ENCODE measurements at places on chromosomes 6 and 20.

DNA sequence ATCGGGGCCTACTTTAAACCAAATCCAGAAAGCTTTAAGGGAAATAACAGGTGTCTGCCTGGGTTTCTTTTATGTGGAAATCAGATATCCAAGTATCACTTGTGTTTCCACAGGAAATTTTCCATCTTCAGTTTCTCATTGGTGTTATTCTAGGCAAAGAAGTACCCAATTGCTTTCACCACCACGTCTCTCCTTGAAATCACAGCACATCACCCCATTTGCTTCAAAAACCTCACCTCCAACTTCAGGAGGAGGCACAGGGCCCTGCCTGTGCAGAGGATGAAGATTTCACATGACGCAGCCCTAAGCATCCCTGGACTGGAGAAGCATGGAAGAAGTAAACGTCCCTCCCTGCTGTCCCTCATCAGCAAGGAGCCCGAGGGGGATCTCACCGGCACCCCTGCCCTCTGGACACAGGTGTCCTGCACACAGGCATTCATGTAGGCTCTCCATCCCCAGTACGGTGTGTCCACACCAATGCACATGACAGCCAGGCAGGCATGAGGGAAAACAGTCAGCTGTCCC, 182.3 kb downstream of the TBXT start:
- DNase-seq = no peak

DNA sequence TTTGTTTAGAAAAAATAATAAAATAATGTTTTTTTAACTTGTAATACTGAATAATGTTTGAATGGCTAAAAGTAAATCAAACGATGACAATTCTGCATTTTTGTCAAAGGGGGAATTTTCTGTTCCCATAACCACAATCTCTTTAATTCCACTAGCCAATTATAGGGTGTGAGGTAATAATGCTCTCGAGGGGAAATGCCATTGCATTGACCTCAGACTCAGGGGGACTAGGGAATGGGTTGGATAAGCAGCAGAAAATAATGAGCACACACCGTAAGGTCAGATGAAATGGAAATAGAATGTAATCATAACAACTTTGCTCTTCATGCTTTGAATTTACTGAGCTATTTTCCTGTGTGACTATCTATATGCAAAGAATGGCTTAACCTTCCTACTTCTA, 584.7 kb downstream of the RFPL4B start:
- no peak for DNase-seq

- no peak for DNase-seq
Observed at GRCh38 chr6:119482850-119483285, 133.3 kb upstream of the MAN1A1 start.

GRCh38 chr6:50998905-50999304, 180.2 kb downstream of the TFAP2B start:
- no peak for DNase-seq

DNA sequence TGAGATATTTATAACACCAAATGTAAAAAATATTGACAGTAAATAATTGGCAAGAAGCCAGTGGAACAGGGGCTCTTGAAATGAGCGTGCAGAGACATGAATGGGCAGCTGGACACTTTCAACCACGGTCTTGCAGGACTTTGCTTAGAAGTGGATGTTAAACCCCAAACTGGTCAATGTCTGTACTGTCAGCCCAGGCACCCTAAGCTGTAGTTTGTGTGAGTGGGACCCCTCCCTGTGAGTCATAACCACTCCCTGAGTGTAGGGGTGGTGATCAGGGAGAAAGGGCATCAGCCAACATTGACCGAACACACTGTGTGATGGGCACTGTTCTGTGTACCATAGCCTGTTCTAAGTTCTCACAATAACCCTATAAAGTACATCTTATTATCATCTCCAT, 108.6 kb downstream of the FIG4 start:
- DNase-seq = no peak

DNA sequence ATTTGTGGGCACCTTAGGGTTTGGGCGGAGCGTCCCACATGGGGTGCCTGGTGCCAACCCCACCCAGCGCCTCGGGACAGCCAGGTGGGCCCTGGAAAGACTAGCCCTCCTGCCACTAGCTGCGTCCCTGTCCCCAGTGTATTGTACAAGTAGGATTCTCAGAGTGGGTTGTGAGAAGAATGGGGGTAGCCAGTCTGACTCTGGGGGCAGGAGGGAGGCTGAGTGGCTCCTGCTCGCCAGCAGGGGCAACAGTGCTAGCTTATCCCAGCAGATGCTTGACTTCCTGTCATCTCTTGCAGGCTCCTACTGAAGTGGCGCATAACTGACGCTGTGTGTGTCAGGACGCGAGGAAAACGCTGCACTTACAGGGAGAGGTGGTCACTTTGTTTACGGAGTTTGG, 9.3 kb downstream of the PSMA7 start:
- no peak for DNase-seq

- DNase-seq = no peak
Observed at GRCh38 chr20:25339608-25340007, 51.0 kb downstream of the ABHD12 start.

GRCh38 chr6:32968867-32969684, 682 bp downstream of the BRD2 start:
- DNase-seq = peak; percentile 33

DNA sequence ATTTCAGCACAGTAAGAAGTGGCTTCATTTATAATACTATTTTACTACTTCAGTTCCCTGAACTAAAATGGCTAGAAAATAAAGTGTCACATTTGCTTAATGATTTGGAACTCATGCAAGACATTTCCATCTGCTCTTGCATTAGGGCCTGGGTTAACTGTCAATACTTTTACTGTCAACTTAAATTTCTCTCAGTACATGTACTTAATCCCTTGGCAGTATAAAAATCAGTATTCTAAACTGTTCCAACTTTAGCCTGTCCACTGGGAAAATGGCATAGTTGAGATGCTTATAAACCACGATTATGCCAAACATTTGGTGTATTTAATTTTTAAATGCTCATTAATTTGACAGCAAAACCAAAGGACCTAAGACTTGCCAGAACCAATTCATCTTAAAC, 154.5 kb downstream of the ASCC3 start:
- DNase-seq = no peak

DNA sequence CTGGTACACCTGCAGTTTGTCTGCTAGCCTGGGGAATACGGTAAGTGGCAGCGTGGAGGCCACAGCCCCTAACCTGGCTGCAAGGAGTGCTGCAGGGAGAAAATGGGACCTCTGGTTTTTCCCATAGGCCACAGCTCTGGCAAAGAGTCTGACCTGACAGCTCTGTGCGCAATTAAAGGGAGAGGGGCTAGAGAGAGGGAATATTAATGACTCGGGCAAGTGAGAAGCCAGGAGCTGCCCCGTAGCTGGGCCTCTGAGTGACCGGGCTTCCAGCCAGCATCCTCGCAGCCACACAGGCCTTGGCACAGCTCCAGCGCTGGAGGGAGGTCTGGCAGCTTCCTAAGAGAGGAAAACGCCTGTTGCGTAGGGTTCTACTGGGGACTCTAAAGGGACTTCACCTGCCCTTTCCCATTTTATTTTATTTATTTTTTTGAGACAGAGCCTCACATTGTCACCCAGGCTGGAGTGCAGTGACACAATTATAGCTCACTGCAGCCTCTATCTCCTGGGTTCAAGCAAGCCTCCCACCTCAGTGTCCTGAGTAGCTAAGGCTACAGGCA, 18.2 kb upstream of the OCSTAMP start:
- no peak for DNase-seq

GRCh38 chr6:89680551-89680950, 42.0 kb upstream of the LYRM2 start:
- no peak for DNase-seq

DNA sequence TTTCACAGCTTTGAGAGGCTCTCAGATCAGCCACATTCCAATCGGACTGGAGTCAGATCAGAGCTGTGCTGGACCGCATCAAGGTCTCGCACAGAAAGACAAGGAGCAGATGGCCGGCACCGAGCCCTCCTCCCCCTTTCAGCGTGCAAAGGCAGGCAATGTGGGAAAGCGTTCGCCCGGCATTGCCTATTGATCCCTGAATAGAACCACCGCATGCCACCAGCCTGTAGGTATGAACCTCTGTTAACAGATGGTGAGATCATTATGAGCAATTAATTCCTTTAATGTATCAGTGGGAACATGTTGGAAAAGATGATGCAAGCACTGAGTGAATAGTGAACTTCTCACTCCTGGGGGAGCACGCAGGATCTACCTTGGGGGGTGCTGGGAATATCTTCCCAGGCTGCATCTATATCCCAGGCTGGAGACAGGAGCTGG, 117.5 kb upstream of the ID4 start:
- no peak for DNase-seq

GRCh38 chr6:131398176-131398575, 174.8 kb upstream of the ARG1 start:
- DNase-seq = no peak

DNA sequence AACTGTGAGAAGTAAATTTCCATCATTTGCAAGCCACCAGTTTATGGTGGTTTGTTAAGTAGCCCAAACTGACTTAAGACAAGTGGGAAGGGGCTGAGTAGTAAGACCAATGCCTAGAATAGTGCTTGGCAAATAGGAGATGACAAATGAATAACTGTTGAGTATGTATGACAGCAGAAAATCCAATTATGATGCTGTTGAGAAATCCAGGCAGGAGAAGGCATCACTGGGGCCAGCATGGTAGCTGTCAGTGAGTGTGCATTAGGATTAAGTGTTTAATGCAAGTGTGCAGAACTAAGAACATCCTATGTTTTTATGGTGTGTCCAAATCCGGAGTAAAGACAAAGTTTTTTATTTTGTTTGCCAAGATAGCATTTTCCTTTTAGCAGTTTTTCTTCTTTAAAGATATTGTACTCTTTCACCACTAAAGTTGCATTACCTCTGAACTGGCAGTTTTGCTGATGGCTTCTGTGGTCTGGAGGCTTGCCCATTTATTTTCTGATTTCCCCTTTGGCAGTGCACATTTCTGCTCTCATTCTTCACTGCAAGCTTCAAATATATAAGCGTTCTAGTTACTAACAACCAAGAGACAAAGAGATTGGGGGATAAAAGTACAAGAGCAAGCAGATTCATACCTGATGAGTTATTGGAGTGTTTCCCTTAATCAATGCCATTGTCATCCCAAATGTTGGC, 289.7 kb downstream of the KCNQ5 start:
- DNase-seq = no peak

GRCh38 chr6:63672582-63673129, 37.1 kb downstream of the PHF3 start:
- no peak for DNase-seq

DNA sequence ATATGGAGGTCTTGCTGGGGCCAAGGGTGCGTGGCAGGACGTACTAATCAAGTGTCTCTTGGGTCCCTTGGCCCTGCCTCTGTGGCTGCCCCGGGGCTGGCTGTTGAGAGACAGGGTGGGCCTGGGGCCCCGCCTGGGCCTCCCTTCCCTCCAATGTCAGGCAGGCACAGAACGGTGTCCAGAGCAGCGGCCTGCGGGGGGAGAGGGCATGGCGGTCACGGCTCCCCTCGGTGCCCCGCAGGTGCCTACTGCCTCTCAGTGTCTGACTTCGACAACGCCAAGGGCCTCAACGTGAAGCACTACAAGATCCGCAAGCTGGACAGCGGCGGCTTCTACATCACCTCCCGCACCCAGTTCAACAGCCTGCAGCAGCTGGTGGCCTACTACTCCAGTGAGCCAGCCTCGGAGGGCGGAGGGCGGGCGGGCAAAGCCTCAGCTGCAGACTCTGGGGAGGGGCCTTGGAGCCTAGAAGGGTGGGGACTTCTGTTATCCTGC, 50.0 kb downstream of the SRC start:
- DNase-seq = no peak

DNA sequence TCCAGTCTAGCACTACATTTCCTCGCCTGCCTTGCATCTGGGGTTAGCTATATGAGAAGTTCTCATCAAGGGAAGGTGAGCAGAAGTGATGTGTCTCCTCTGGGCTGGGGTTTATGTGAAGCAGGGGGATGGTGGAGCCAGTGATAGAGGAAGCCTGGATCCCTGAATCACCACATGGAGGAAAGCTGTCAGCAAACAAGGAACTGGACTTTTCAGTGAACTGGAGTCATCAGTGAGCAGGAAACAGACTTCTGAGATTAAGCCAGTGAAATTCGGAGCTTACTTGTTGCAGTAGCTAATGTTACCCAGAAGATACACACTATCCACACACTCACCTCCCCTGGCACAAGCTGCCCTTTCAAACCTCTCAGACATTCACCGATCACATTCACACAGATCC, 13.4 kb upstream of the TOX2 start:
- no peak for DNase-seq

GRCh38 chr20:2658414-2659354, 5.3 kb downstream of the IDH3B start:
- no peak for DNase-seq

GRCh38 chr20:25469558-25469957, 62.1 kb downstream of the GINS1 start:
- DNase-seq = no peak

DNA sequence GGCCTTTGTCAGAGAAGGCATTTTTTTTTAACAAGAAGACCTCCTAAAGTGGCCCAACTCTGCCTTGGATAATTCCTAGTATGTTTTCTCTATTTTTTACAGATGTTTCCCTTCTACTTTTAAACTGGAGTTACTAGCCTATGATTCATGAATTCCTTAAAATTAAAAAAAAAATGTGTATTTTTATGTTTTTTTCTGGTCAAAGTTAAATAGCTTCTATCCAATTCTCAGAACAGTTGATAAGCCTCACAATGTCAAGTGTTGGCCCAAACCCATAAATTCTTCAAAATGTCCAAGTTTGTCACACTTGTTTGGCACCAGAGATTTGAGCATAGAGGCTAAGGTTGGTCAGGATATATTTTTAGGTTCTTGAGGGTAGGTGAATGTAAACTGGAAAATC, 64.0 kb downstream of the JAG1 start:
- no peak for DNase-seq

DNA sequence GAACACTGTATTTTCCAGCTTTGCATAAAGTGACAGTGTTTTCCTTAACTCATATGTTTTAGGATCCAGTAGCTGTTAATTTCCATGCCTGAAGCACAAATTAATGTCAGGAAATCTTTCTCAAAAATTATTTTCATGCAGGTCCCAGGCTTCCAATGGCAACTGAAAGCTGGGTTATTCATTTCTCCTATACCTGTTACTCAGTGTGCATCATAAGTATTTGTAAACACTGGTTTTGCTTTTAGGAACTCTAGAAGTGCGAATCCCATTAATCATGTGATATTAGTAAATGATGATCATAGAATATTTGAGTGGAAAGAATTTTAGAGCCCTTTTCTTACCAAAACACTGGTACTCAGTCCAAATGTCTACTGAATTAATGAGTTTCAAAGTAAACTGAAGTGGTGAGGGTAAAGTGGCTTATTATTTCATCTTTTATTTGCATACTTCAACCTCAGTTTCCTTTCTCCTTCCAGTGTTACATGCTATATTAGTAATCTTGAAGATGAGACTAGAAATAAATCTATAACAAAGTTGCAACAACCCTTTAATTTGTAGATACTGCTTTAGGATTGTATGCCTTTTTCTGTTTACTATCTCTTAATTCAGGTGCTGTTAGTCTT, 124.0 kb downstream of the ZFAND3 start:
- no peak for DNase-seq

DNA sequence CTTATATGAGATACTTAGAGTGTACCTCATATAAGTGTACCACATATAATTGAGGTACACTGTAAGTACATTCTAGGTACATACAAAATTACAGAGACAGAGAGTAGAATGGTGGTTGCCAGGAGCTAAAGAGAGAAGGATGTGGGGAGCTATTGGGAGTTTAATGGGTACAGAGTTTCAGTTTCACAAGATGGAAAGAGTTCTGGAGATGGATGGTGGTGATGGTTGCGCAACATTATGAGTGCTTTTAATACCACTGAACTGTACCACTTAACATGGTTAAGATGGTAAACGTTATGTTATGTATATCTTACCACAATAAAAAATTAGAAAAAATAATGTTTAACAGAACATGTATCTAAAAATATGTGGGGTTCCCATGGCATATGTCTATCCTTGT, 69.4 kb downstream of the PRND start:
- DNase-seq = no peak

GRCh38 chr6:15326067-15326614, 80.3 kb downstream of the JARID2 start:
- no peak for DNase-seq

All from activated gamma-delta T cell treated with anti-CD3 and anti-CD28 coated beads, Interleukin-2, amount 50 U/mL, for 16 hours (primary cell).